ENCODE measurements at places on chromosomes 6 and 20. TPM values are rescaled to one million over a fixed set of nuclear protein-coding genes. Genes with fewer than 3 reads are reported as not detected.

- peak; percentile 49 for DNase-seq
Observed at GRCh38 chr6:37207903-37208456, 38.0 kb downstream of the PIM1 start.

The LIN28B gene
- 0.48 TPM for total RNA-seq

The STX11 gene
- 0.41 TPM for total RNA-seq

The TINAG gene
- 1.3 TPM for total RNA-seq

The GNAS-AS1 gene
- total RNA-seq = 0.43 TPM

- DNase-seq = no peak
Observed at GRCh38 chr20:6708010-6708409, 59.5 kb upstream of the BMP2 start.

DNA sequence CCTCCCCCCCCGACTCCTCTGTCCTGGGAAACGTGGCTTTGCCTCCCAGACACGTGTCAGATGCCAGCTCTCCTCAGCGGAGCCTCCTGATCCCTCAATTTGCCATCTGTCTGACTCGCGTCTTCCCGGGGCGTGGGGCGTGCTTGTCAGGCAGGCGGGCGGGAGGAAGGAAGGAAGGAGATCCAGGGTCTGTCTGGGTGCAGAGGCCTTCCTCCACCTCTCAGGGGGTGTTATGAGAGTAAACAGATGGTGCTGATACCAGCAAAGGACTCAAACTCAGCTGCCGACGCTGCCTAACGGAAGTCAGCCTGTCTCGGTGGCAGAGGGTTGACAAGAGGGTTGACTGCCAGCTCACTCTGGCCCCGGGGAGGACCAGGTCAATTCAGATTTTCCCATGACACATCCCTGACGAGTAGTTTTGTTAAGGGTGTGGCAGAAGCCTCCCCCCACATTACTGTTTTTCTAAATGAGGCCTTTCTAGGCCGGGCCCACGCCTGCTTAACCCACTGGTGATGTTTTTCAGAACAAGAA is 17.0 kb downstream of the UQCC2 start:
- no peak for DNase-seq

The TUBB2B gene
- 222 TPM for total RNA-seq

DNA sequence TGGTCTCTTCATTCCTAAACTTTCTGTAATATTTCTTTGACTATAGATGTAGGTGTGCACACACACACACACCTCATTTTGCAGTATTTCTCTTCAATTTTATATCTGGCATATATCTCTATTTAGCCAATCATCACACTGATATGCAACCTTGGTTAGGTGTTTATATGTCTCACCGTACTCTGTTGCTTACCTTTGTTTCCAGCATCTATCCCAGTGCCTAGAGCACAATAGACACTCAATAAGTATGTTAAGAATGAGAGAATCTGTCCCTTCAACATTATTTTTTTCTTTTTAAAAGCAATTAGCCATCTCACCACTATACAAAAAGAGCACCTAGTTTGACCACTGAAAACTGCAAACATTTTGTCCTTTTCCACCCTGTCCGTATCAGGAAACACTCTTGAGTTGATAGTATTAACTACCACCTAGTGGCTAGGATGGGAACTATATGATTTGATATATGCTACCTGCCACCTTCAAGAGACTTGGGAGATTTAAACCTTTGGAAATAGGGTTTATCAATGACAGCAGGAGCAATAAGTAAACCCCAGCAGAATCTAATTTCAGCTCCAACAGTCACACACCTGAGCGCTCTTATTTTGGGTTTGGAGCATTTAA is 48.7 kb upstream of the RSPO3 start:
- DNase-seq = no peak

- no peak for DNase-seq
Observed at GRCh38 chr6:85360794-85361642, 88.9 kb upstream of the NT5E start.

GRCh38 chr6:159170999-159171712 is 2.0 kb downstream of the FNDC1 start:
- DNase-seq = no peak

- no peak for DNase-seq
Observed at GRCh38 chr6:93272211-93272610, 147.1 kb downstream of the EPHA7 start.

The BCAS4 gene
- total RNA-seq = 35.1 TPM

The NKAIN2 gene
- 44.9 TPM for total RNA-seq

The SNAP25 gene
- 1,653 TPM for total RNA-seq

DNA sequence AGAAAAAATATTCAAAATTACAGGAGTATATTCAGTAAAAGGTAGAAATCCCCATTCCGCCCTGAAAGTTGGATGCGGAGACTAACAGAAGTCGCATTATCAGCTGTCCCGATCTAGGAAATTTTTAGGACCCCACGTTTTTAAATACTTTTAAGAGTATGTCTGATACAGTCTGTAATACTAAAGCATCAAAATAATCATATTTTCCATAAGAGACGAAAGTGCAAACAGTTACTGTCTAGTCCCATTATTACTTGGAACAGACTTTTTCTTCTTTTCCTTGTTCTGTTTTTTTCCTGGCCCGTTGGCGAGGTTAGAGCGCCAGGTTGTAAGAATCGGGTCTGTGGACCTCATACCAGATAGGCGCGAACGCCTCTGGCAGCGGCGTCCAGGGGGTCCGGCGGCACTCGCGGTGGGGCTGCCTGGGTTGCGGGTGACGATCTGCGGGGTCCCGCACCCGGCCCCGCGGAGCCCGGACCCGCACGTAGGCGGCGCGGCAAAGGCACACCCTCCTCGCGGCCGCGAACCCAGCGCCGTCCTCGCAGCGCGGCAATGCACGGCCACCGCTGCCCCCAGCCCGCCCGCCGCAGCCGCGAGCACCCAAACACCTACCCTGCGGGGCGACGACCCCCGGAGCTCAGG is 460 bp downstream of the PLAGL1 start:
- peak; percentile 39 for DNase-seq

- no peak for DNase-seq
Observed at GRCh38 chr6:80605165-80605989, 498.9 kb downstream of the BCKDHB start.

The MAP3K7 gene
- 32.6 TPM for total RNA-seq

The ZSCAN26 gene
- total RNA-seq = 49.6 TPM

DNA sequence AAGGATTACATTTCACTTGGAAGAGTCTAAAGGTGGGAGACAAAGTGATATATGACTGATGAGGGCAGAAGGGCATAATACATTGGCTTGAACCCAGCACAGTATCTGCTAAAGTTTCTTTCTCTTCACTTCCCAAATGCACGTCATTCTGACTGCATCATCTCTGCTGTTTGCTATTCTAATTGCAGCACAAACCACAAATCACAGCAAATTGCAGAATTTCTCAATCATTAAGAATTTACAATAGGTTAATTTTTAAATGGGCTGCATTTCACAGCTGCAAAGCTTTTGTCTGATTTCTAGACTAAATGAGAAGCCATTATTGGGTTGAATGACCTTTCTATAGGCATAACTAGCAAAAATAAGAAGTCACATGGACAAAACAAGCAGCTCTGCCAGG is 337.0 kb downstream of the RNGTT start:
- DNase-seq = no peak

The TMEM181 gene
- 36.6 TPM for total RNA-seq

DNA sequence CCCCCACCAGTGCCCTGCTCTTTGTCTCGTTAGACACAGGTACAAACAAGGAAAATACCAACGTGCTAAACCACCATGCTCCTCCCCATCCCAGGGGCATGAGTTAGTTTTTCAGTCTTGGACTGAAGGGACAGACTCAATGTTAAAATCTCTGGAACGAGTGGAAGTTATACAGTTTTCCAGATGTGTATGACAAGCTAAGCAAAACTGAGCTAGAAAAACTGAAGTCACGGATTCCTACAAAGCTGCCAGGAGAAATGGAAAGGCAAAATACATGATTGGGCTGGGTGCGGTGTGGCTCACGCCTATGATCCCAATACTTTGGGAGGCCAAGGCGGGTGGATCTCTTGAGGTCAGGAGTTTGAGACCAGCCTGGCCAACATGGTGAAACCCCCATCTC is 34.3 kb upstream of the QKI start:
- no peak for DNase-seq

DNA sequence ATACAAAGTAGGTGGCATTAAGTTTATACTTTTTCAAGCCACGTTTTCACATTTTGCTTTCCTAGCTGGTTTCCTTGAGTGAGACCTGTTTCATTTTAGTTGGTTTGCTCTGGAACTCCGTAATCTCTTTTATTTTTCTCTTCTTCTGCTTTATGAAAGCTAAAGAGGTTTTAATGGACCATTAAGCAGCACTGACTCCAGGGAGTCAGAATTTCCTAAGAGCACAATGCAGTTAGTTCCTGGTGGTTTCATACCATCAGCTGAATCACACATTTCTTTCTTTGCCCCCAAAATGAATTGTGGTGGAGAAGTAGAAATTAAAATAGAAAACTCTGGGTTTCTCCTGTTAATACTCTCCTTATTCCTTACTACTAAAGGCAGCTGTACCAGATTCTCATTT is 3.4 kb downstream of the OPN5 start:
- no peak for DNase-seq

- no peak for DNase-seq
Observed at GRCh38 chr6:133768656-133769295, 120.1 kb upstream of the TCF21 start.

The NR2E1 gene
- 14.0 TPM for total RNA-seq

The ADTRP gene
- 15.5 TPM for total RNA-seq

The TRIM40 gene
- total RNA-seq = not detected

The B3GAT2 gene
- 24.9 TPM for total RNA-seq

The ELOVL4 gene
- total RNA-seq = 30.2 TPM

The IL17A gene
- total RNA-seq = not detected

DNA sequence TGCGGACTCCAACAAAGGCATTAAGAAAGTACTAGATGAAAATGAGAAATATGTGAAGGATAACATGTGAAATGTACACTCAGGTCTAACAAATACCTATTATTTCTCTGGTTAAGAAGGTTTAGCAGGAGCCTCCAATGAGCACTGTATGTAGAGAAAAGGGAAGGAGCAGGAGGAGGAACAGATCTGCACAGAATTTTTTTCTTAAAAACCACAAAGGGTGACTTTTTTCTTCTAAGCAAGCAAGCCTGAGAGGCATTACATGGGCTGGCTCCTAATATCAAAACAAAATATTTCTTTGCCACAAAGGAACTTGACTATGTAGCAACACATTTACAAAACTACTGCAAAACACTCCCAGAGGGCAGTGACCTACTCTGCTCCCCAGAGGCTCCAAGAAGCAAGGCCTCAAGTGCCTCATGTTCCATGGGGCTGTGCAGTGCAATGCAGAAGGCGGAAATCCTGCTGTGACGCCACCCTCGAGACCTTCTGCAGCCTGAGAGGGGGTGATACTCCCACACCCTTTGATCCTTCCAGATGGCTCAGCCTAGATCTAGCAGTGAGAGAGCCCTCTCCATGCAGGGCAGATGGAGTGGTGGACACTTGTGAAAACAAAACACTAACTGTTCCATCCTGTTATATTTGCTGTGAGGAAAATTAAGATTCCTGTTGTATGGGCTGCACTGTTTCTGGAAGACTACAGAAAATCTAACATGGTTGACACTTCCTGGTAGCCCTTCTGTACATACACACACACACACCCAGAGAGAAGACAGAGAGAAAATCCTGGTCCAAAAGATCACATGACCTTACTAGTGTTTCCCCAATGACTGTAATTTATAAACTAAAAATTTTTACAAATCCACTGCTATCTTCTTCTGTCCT is 36.0 kb upstream of the SMIM29 start:
- peak; percentile 52 for DNase-seq

GRCh38 chr6:168873278-168874190 is 380.1 kb downstream of the THBS2 start:
- DNase-seq = no peak

DNA sequence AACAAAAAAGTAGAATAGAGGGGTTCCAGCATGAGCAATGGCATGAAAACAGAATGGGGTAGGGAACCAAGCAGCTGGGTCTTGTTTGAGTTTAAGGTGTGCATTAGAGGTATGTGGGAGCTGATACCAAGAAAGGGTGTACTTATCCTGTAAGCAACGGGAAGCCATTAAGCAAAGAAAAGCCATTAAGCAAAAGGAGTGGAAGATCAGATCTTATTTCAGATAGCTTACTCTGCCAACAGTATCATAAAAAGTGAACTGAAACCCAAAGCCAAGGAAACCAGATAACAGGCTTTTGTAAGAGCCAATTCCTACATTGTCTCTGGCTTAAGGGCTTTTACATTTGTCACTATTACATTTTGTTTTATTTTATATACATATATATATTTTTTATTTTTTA is 21.3 kb upstream of the BEND6 start:
- no peak for DNase-seq

GRCh38 chr20:20606050-20606449 is 106.4 kb downstream of the RALGAPA2 start:
- no peak for DNase-seq

- peak; percentile 42 for DNase-seq
Observed at GRCh38 chr20:56974499-56975250, 291.8 kb downstream of the BMP7 start.

DNA sequence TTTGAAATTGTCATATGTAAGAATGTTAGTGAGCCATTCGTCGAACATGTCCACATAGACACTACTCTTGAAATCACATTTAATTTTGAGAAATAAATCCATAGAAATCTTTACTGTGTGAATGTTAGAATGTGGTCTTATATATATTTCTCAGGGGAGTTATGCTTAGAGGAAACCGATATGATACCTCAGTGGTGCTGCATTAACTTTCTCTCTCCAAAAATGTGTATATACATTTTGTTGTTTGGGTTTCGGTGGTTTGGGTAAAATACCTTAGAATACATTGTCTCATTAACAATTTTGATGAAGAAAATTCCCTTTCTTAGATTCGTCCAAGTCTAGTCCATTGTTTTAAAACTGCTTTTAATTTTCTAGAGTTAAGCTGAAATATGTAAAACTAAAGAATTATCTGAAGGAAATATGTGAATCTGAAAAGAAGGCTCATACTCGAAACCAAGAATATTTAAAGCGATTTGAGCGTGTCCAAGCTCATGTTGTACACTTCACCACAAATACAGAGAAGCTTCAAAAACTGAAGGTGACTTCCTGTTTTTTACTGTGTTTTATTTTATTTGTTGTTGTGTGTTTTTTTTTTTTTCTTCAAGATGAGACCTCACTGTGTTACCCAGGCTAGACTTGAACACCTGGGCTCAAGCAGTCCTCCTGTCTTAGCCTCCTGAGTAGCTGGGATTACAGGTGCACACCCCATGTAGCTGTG is 10.3 kb downstream of the KIZ start:
- no peak for DNase-seq

DNA sequence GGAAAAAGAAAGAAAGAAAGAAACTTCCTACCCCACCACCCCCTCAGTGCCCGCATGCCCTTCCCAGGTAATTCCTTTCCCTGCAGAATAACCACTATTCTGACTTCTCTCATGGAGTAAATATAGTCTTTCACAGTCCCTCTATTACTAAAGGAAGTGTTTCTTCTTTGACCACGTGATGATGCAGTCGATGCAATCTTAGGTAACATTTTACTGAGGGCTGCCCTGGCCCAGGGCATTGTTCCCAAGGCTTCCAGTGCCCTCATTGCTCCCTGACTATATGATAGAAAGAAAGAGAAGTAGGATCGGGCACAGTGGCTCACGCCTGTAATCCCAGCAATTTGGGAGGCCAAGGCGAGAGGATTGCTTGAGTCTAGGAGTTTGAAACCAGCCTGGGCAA is 29.1 kb downstream of the ARHGAP40 start:
- DNase-seq = no peak

- DNase-seq = no peak
Observed at GRCh38 chr6:73624896-73625295, 28.9 kb downstream of the SLC17A5 start.

The FAM110A gene
- total RNA-seq = 2.5 TPM

- no peak for DNase-seq
Observed at GRCh38 chr6:158869826-158870648, 50.9 kb upstream of the EZR start.

The CST7 gene
- not detected for total RNA-seq

All from dorsolateral prefrontal cortex (tissue), 122 donors.